ENCODE measurements at places on chromosomes 6 and 20. TPM values are rescaled to one million over a fixed set of nuclear protein-coding genes. Genes with fewer than 3 reads are reported as not detected.
A peak's percentile ranks its signal among the peaks of the same experiment; 100 is the strongest.

DNA sequence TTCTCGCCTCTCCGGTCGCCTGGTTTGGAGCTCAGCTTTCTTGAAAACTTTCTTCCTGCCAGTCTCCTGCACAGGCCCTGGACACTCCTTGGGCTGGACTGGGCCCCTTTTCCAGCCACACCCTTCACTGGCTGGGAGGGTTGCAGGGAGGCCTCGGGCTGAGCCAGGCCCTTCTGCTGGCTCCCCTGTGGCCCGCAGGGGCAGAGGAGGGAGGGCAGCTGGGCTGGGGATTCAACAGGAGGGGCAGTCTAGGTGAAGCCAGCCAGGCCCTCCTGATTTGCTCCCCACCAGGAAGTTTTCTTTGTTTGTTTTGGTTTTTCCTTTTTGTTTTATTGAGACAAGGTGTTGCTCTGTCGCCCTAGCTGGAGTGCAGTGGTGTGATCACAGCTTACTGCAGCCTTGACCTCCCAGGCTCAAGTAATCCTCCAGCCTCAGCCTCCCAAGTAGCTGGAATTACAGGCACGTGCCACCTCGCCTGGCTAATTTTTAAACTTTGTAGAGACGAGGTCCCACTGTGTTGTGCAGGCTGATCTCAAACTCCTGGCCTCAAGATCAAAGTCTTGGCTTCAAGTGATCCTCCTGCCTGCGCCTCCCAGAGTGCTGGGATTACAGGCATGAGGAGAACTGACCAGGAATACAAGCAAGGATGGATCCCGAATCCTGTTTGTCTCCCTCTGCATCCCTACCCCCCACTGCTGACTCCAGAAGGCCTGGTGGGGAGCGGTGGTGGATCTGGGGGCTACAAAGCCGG lies 23.5 kb upstream of the CDH22 start:
- H3K36me3 ChIP-seq, result no peaks in the 10 kb centered on the region
- H3K4me1 ChIP-seq, result no peaks in the 10 kb centered on the region
- no peak overlapping the region for H3K27ac ChIP-seq
- H3K27me3 ChIP-seq, result peaks cover 15% of the 10 kb centered on the region

DNA sequence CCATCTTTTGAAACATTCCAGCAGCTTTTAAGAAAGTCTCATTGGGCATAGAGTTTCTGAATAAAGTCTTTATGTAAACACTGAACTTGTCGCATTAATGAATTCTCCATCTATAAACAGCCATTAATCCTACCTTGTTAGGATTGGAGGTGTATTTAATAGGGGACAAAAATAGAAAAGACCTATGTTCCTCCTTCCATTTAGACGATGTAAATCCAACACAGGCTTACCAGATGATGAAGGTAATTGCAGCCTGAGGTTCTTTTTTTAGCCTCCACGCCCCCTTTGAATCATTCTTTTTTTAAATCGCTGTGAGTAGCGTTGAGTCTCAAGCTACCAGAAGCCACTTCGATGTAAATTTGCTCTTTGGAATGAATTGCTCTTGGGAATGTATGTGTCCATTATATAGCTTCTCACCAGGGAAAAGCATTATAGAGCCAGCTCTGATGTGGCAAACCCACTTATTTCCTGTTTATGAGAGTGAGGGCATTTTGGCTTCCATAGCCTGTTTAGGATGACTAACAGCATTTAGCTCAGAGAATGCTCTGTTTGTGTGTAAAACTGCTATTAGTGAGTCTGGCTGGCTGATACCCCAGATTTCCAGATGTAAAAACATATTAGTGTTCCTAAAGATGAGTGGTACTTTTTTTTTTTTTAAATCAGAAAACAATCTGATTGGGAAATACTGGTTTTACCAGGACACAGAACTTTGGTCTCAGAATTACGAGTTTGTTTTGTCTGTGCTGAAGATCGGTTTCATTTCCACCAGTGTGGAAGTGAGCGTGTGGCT lies 74.9 kb upstream of the CLDN20 start:
- no peaks in the 10 kb centered on the region for H3K36me3 ChIP-seq
- DNase-seq, result peak; percentile 64
- no peak overlapping the region for H3K4me3 ChIP-seq

DNA sequence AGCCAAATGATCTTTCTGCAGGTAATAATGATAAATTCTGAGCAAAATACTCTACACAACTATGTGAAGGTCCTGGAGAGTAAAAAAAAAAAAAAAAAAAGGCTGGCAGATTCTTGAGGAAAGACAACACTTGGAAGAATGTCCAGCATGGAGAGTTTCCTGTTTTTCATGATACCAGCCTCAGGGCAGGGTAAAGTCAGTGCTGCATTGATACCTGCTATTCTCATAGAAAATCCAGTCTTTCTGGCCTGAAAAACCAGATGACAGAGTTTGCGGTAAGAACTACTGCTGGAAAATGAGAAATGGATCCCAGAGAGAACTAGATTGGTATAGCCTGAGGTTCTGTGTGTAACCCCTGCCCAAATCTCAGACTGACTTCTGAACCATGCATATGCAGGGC lies 89.1 kb downstream of the AFG1L start:
- H3K27me3 ChIP-seq, result no peaks in the 10 kb centered on the region
- H3K27ac ChIP-seq, result no peak overlapping the region
- no peaks in the 10 kb centered on the region for H3K4me1 ChIP-seq
- no peak overlapping the region for H3K4me3 ChIP-seq
- no peak for DNase-seq

The C6orf47 gene
- 23.3 TPM for total RNA-seq

The ZNF322 gene
- 26.6 TPM for total RNA-seq

The TPX2 gene
- 23.9 TPM for total RNA-seq

The SYCP2L gene
- 1.00 TPM for total RNA-seq

The CGA gene
- total RNA-seq, result 43.8 TPM

- no peak for DNase-seq
- H3K4me1 ChIP-seq, result peaks cover 9% of the 10 kb centered on the region
- no peaks in the 10 kb centered on the region for H3K27me3 ChIP-seq
- H3K36me3 ChIP-seq, result no peaks in the 10 kb centered on the region
Observed at GRCh38 chr6:34697544-34697836, 923 bp upstream of the ILRUN start.

- no peaks in the 10 kb centered on the region for H3K4me1 ChIP-seq
- H3K4me3 ChIP-seq, result no peak overlapping the region
- H3K36me3 ChIP-seq, result no peaks in the 10 kb centered on the region
- no peaks in the 10 kb centered on the region for H3K27me3 ChIP-seq
- DNase-seq, result no peak
Observed at GRCh38 chr6:57294862-57295445, 22.5 kb upstream of the PRIM2 start.

GRCh38 chr6:127090051-127090450 lies 28.4 kb upstream of the RSPO3 start:
- no peak overlapping the region for H3K4me3 ChIP-seq
- H3K36me3 ChIP-seq, result no peaks in the 10 kb centered on the region
- H3K27me3 ChIP-seq, result no peaks in the 10 kb centered on the region

The GPLD1 gene
- total RNA-seq, result 5.0 TPM

GRCh38 chr6:166616261-166617238 lies 10.5 kb downstream of the RPS6KA2 start:
- peaks cover 38% of the 10 kb centered on the region for H3K4me1 ChIP-seq
- H3K36me3 ChIP-seq, result no peaks in the 10 kb centered on the region
- no peak for DNase-seq
- no peaks in the 10 kb centered on the region for H3K27me3 ChIP-seq
- no peak overlapping the region for H3K4me3 ChIP-seq

GRCh38 chr6:160104821-160105517 lies 16.6 kb upstream of the SLC22A1 start:
- no peaks in the 10 kb centered on the region for H3K27me3 ChIP-seq
- no peak overlapping the region for H3K4me3 ChIP-seq
- no peaks in the 10 kb centered on the region for H3K36me3 ChIP-seq
- H3K27ac ChIP-seq, result no peak overlapping the region
- H3K4me1 ChIP-seq, result no peaks in the 10 kb centered on the region
- DNase-seq, result no peak

- no peaks in the 10 kb centered on the region for H3K4me1 ChIP-seq
- no peak for DNase-seq
- H3K36me3 ChIP-seq, result no peaks in the 10 kb centered on the region
- no peaks in the 10 kb centered on the region for H3K27me3 ChIP-seq
- no peak overlapping the region for H3K4me3 ChIP-seq
Observed at GRCh38 chr6:71090217-71090616, 133.4 kb upstream of the B3GAT2 start.

The HCK gene
- 0.44 TPM for total RNA-seq

GRCh38 chr20:59308493-59309201 lies 8.2 kb downstream of the EDN3 start:
- H3K36me3 ChIP-seq, result no peaks in the 10 kb centered on the region
- no peak overlapping the region for H3K4me3 ChIP-seq
- H3K4me1 ChIP-seq, result peaks cover 11% of the 10 kb centered on the region
- peaks cover 11% of the 10 kb centered on the region for H3K27me3 ChIP-seq

The RPP40 gene
- total RNA-seq, result 24.8 TPM

- H3K27ac ChIP-seq, result no peak overlapping the region
- no peak overlapping the region for H3K4me3 ChIP-seq
- no peak for DNase-seq
- H3K27me3 ChIP-seq, result no peaks in the 10 kb centered on the region
Observed at GRCh38 chr6:27940766-27941165, 16.3 kb upstream of the OR2B6 start.

The LTB gene
- 2.4 TPM for total RNA-seq

GRCh38 chr20:20276811-20277530 lies 90.9 kb upstream of the INSM1 start:
- no peak for DNase-seq
- H3K27me3 ChIP-seq, result no peaks in the 10 kb centered on the region
- no peak overlapping the region for H3K4me3 ChIP-seq
- H3K27ac ChIP-seq, result no peak overlapping the region

GRCh38 chr6:44701038-44701636 lies 313.6 kb downstream of the CDC5L start:
- no peak for DNase-seq
- H3K4me1 ChIP-seq, result no peaks in the 10 kb centered on the region
- no peak overlapping the region for H3K27ac ChIP-seq
- H3K27me3 ChIP-seq, result no peaks in the 10 kb centered on the region
- no peaks in the 10 kb centered on the region for H3K36me3 ChIP-seq
- H3K4me3 ChIP-seq, result no peak overlapping the region

- H3K27me3 ChIP-seq, result no peaks in the 10 kb centered on the region
- no peak for DNase-seq
- no peak overlapping the region for H3K4me3 ChIP-seq
- no peak overlapping the region for H3K27ac ChIP-seq
- no peaks in the 10 kb centered on the region for H3K4me1 ChIP-seq
Observed at GRCh38 chr6:79453558-79454042, 83.6 kb downstream of the LCA5 start.

DNA sequence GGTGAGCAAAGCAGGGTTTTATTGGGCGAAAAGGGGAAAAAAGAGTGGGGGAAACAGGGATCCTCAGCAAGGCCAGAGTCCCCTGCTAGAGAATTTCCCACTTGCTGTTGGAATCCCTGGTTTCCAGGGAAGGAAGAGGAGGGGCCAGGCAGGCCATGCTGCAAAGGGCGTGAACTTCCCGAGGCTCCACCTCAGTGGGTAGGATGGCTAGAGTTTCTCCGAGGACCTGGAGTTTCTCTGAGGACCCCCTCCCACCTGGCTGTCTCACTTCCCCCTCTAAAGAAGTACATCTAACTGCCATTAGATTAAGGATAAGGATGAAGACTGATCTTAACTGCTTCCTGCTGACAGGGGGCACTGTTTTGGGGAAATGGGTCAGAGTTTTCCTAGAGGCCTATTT lies 1239.3 kb upstream of the GJE1 start:
- H3K4me1 ChIP-seq, result no peaks in the 10 kb centered on the region
- H3K36me3 ChIP-seq, result no peaks in the 10 kb centered on the region
- DNase-seq, result no peak

The C6orf58 gene
- not detected for total RNA-seq

DNA sequence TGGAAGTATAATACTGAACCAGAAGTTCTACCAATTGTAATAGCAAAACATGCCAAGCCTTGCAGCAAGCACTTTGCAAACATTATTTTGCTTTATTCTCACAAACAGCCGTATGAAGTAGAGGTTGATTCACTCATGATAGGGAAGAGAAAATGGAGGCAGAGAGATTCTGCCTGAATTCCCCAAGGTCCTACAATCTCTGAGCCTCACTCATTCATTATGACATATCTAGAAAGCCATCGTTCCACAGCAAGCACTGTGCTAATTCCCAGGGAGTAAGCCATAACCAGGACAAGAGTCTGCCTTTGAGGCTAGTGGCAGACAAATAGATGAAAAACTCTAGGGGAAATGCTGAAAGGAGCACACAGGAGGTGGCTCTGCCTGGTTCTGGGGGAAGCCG lies 288.0 kb downstream of the TSHZ2 start:
- no peaks in the 10 kb centered on the region for H3K36me3 ChIP-seq
- no peaks in the 10 kb centered on the region for H3K27me3 ChIP-seq
- no peak overlapping the region for H3K27ac ChIP-seq
- DNase-seq, result no peak

- no peaks in the 10 kb centered on the region for H3K27me3 ChIP-seq
- H3K4me1 ChIP-seq, result peaks cover 3% of the 10 kb centered on the region
- H3K36me3 ChIP-seq, result no peaks in the 10 kb centered on the region
- no peak overlapping the region for H3K4me3 ChIP-seq
- DNase-seq, result no peak
Observed at GRCh38 chr6:42796171-42796570, 14.3 kb downstream of the BICRAL start.

The PACRG gene
- total RNA-seq, result 0.32 TPM

DNA sequence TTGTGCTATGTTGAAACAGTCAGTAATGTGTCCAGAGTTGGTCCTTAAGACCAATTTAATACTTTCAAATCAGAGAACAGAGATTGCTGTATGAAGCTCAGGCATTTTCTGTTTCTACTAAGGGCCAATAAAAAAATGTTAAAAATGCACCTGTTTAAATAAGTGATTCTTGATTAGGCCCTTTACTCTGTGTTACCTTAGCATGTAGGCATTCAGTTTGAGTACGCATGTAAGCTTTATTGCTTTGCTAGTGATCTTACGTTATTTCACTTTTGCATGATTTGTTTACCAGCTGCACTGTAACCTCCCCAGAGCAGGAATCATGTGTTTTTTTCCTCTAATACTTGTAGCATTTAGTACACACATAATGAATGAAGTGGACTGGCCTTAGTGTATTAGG lies 61.0 kb downstream of the AFG1L start:
- peaks cover 6% of the 10 kb centered on the region for H3K4me1 ChIP-seq
- H3K27me3 ChIP-seq, result no peaks in the 10 kb centered on the region
- H3K36me3 ChIP-seq, result no peaks in the 10 kb centered on the region
- H3K27ac ChIP-seq, result no peak overlapping the region
- DNase-seq, result no peak

GRCh38 chr6:98957450-98957849 lies 9.7 kb upstream of the FBXL4 start:
- no peaks in the 10 kb centered on the region for H3K4me1 ChIP-seq
- H3K4me3 ChIP-seq, result no peak overlapping the region
- H3K27ac ChIP-seq, result no peak overlapping the region
- H3K36me3 ChIP-seq, result no peaks in the 10 kb centered on the region
- no peaks in the 10 kb centered on the region for H3K27me3 ChIP-seq

DNA sequence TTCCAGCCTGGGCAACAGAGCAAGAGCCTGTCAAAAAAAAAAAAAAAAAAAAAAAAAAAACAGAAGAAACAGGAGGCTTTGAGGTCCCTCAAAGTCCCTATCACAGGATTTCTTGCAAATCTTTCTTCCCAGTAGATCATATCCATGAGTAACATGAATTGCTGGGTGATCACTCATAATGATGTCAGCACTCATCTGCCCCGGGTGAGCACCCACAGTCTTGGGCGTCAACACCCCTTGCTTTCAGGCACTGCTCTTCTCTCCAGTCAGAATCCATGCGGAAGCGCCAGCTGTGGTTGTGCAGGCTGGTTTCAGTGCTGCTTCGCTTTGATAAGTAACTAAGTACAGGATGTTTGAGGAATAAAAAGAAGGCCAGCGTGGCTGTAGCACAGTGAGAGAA lies 40.2 kb upstream of the INSM1 start:
- DNase-seq, result no peak
- H3K4me3 ChIP-seq, result no peak overlapping the region
- H3K27ac ChIP-seq, result no peak overlapping the region

The BPIFB3 gene
- total RNA-seq, result not detected
